ENCODE measurements at places on chromosomes 13 and 19. TPM values are rescaled to one million over a fixed set of nuclear protein-coding genes. Genes with fewer than 3 reads are reported as not detected.

Gene ADGRE2
- total RNA-seq: 0.56 TPM

Gene SIGLECL1
- total RNA-seq: not detected

Gene GPR12
- not detected for total RNA-seq

Gene DHRS12
- 5.1 TPM for total RNA-seq

Gene FXYD3
- total RNA-seq: 0.12 TPM

Gene HIF3A
- total RNA-seq: not detected

Gene ZNF541
- not detected for total RNA-seq

Gene BCL3
- 105 TPM for total RNA-seq

Gene GNG7
- total RNA-seq: 0.03 TPM

Measured in A549 treated with CORT108297 at 1 μM for 4 hours (cell line).